ENCODE measurements at places on chromosomes 1 and 21.
A peak's percentile ranks its signal among the peaks of the same experiment; 100 is the strongest.

GRCh38 chr21:34046917-34047316 is 26.5 kb upstream of the MRPS6 start:
- no peak for DNase-seq

GRCh38 chr1:234597894-234598293 is 12.1 kb downstream of the IRF2BP2 start:
- peak; percentile 69 for DNase-seq

GRCh38 chr1:247328311-247328710 is 3.4 kb downstream of the ZNF496 start:
- no peak for DNase-seq

- no peak for DNase-seq
Observed at GRCh38 chr1:66332548-66332901, 201.4 kb upstream of the SGIP1 start.

DNA sequence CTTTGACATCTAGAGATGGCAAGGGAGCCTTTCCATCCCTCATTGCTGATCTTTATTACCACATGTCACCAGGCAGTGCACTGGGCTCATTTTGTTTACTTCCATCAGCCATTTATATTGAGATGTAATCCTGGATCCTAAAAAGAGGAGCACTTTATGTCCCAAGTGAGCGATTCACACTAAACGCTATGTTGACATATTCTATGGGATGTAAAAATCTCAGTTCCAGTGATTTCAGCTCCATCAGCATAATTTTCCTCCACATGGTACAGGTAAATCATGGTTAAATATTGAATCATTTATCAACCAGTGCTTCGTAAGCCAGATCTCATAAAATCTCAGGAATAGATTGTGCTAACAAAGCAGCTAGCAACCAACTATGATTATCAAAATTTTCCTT is 634.8 kb upstream of the PLXNA2 start:
- DNase-seq: no peak

DNA sequence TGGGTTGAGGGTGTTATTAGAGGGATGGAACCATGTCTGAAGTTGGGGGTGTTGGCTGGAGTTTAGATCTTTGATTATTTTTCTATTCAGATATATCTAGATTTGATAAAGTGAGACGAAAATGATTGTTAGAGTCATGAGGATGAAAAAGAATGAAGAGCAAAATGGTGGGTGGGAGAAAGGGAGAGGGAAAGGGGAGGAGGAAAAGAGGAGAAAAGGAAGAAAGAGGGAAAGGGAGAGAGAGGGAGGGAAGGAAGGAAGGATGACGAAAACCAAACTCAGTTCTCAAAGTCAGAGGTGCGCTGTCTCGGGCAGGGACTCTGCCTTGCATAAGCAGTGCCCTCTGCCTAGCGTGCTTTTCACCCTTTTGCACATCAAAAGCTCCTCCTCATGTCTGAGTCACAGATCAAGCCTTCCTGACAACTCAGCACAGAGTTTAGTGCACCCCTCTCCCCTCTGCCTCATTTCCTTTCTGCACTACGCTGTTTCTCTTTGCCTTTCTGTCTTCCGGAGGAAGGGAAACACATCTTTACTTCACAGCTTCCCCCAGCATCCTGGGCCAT is 225.8 kb upstream of the PROX1 start:
- no peak for DNase-seq

GRCh38 chr1:158809256-158809655 is 21.9 kb upstream of the MNDA start:
- peak; percentile 58 for DNase-seq

DNA sequence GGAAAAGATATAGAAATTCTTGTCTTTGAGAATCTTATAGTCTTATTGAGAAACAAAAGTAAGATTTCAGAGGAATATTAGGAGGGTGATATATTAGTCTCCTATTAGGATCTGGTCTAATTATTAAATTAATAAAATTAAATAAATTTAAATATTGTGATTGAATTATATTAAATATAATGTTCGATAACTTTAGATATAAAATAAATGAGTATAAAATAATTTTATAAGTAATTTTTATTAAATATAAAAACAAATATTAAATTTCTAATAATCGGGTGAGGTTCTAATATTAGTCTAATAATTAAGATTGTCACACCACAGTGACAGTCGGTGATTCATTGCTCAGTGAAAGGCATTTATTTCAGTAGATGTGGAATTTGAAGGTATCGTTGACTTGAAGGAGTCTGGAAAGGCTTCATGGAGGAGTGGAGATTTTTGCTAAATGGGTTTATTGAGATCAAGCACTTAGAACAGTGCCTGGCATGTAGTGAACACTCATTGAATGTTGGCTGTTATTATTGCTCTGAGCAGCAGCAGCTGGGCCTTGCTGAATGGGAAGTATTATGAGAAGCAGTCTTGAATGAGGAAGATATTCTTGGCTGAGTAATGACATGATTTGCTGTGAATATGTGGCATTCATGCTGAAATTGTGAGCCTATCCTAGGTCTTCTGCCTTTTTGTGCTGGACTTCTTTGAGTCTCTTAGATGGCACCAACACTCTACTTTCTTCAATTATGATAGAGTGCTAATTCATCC is 74.6 kb downstream of the USP25 start:
- DNase-seq: peak; percentile 31

GRCh38 chr1:150613061-150613920 is 16.1 kb downstream of the ENSA start:
- peak; percentile 85 for DNase-seq

- no peak for DNase-seq
Observed at GRCh38 chr1:36900128-36900527, 134.2 kb downstream of the GRIK3 start.

DNA sequence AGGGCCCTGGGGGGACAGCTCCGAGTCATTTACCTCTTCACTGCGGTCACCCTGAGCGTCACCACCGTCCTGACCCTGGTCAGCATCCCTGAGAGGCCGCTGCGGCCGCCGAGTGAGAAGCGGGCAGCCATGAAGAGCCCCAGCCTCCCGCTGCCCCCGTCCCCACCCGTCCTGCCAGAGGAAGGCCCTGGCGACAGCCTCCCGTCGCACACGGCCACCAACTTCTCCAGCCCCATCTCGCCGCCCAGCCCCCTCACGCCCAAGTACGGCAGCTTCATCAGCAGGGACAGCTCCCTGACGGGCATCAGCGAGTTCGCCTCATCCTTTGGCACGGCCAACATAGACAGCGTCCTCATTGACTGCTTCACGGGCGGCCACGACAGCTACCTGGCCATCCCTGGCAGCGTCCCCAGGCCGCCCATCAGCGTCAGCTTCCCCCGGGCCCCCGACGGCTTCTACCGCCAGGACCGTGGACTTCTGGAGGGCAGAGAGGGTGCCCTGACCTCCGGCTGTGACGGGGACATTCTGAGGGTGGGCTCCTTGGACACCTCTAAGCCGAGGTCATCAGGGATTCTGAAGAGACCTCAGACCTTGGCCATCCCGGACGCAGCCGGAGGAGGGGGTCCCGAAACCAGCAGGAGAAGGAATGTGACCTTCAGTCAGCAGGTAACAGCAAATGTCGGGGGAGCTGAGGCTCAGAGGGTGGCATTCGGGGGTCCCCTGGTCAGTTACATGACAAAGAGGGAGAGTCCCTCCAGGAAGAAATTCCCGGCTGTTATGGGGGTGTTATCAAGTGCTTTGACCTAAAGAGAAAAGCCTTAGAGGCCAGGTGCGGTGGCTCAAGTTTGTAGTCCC is 12.6 kb downstream of the SLC45A1 start:
- no peak for DNase-seq

GRCh38 chr1:32966900-32967299 is 2.3 kb upstream of the RNF19B start:
- DNase-seq: peak; percentile 52

DNA sequence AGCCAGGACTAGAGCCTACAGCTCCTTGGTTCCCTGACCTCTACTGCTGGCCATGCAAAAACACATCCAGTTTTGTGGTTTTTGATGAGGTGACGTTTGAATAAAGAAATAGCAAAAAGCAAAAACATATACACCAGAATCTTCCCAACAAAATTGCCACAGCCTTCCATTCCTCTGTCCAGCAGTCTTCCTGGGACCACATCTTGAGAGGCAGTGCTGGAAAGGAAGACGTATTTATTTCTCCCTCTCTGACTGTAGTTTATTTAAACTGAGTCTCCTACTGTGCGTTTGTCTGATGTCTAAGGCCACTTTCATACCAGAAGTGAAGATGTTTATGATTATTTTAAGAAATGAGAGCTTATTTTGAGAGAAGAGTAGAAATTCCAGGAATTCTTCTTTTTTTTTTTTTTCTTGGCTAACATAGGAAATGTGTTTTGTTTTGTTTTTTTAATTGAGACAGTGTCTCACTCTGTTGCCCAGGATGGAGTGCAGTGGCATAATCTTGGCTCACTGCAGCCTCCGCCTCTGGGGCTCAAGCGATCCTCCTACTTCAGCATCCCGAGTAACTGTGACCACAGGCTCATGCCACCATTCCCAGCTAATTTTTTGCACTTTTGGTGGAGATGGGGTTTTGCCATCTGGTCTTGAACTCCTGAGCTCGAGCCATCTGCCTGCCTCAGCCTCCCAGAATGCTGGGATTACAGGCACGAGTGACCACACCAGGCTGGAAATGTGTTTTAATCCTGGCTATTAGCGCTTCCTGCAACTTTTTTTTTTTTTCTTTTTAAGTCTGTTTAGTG is 118.5 kb downstream of the ITSN1 start:
- DNase-seq: no peak

GRCh38 chr1:225891229-225891972 is 2.5 kb upstream of the LEFTY1 start:
- DNase-seq: no peak

- DNase-seq: no peak
Observed at GRCh38 chr1:178412400-178412770, 84.4 kb downstream of the CLEC20A start.

- no peak for DNase-seq
Observed at GRCh38 chr1:207748737-207749528, 2.9 kb upstream of the CD46 start.

- no peak for DNase-seq
Observed at GRCh38 chr1:222824641-222825040, 9.8 kb downstream of the DISP1 start.

GRCh38 chr1:196464480-196464941 is 143.7 kb downstream of the KCNT2 start:
- no peak for DNase-seq

GRCh38 chr1:206951318-206952100 is 5.2 kb upstream of the PIGR start:
- DNase-seq: no peak

GRCh38 chr1:235588916-235589515 is 60.6 kb downstream of the GNG4 start:
- DNase-seq: no peak

DNA sequence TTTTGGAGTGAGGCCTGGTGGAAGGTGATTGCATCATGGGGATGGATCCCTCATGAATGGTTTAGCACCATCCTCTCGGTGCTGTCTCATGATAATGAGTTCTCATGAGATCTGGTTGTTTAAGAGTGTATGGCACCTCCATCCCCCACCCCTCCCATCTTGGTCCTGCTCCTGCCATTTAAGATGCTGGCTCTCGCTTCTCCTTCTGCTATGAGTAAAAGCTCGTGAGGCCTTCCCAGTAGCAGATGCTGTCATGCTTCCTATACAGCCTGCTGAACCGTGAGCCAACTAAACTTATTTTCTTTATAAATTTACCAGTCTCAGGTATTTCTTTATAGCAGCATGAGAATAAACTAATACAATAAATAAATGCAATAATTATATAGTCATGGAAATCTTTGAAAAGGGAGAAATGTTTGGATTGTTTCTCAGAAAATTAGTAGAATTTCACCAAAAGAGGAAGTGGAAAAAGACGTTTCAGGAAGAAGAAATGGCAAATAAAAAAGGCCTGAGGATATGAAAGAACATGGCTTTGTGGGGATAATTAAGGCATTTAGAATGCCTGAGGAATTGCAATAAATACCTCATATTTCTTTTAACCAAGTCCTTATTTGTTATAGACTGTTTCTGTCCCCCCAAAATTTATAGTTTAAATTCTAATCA is 451.2 kb upstream of the ADGRL4 start:
- DNase-seq: no peak

DNA sequence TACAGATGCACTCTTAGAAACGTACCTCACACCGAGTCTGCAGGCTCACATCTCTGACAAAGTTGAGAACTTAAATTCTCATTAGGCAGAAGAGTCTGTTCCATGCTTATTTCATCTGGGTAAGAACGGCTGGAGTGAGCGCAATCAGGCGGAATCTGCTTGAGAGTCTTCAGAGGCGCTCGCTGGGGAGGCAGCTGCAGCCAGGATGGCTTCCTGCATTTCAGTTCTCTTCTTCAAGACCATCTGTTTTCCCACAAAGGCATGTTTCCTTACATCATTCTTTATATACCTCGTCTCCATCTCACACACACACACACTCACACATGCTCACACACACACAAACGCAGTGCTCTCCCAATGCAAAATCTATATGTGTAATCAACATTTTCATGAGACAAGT is 497.1 kb downstream of the AJAP1 start:
- DNase-seq: no peak

- DNase-seq: no peak
Observed at GRCh38 chr21:35770101-35770945, 290.0 kb downstream of the SETD4 start.

- peak; percentile 74 for DNase-seq
Observed at GRCh38 chr1:108041360-108042142, 76.6 kb upstream of the VAV3 start.

DNA sequence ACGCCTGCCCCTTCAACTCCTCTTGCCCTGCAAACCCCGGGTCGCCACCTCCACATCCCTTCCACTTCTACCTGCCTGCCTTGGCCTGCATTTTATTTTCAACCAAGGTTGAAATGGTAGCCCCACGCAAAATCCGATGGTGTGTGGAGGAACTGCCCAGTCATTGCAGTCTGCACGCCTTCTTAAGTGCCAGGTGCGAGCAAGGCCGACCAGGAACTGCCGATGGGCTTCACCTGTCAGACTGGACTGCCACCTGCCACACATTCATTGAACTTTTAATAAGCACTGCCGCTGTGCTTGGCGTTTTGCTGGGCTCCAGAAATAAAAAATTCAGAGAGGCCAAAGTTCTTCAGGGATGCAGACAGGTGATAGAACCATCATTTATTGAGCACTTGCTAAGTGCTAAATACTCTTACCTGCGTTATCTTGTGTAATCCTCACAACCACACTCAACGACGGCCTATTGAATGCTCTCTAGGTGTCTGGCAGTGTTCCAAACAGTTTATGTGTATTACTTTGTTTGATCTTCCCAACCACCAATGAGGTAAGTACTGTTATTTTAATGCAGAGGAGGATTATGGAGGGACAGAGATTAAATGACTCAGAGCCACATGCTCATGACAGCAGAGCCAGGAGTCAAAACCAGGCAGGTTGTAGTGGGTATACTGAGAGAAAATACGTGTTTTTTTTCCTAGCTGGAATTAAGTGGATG is 36.2 kb downstream of the CACHD1 start:
- DNase-seq: no peak

- no peak for DNase-seq
Observed at GRCh38 chr21:14943616-14944015, 121.2 kb downstream of the NRIP1 start.

- peak; percentile 95 for DNase-seq
Observed at GRCh38 chr1:151311589-151312331, 15.5 kb downstream of the PI4KB start.

- no peak for DNase-seq
Observed at GRCh38 chr21:34639250-34639649, 24.3 kb upstream of the RCAN1 start.

GRCh38 chr1:67458663-67459062 is 28.5 kb upstream of the SERBP1 start:
- DNase-seq: no peak

GRCh38 chr1:22362626-22363402 is 88.8 kb upstream of the ZBTB40 start:
- no peak for DNase-seq

GRCh38 chr1:36304970-36305914 is 926 bp upstream of the SH3D21 start:
- DNase-seq: no peak

- DNase-seq: peak; percentile 41
Observed at GRCh38 chr1:159352436-159352835, 50.3 kb downstream of the FCER1A start.

- DNase-seq: no peak
Observed at GRCh38 chr1:158145173-158145719, 35.4 kb upstream of the CD1D start.
